CD8-positive, alpha-beta T cell (primary cell): ENCODE measurements at places on chromosomes 16 and 17.
A peak's percentile ranks its signal among the peaks of the same experiment; 100 is the strongest.

- DNase-seq, result peak; percentile 41
These were observed 6.6 kb upstream of the TMEM204 start for GRCh38 chr16:1526608-1527555.

GRCh38 chr17:76238847-76239537, 1.3 kb downstream of the RNF157 start:
- no peak for DNase-seq

- no peak for DNase-seq
These were observed 37.4 kb downstream of the STH start for GRCh38 chr17:46036491-46036890.

DNA sequence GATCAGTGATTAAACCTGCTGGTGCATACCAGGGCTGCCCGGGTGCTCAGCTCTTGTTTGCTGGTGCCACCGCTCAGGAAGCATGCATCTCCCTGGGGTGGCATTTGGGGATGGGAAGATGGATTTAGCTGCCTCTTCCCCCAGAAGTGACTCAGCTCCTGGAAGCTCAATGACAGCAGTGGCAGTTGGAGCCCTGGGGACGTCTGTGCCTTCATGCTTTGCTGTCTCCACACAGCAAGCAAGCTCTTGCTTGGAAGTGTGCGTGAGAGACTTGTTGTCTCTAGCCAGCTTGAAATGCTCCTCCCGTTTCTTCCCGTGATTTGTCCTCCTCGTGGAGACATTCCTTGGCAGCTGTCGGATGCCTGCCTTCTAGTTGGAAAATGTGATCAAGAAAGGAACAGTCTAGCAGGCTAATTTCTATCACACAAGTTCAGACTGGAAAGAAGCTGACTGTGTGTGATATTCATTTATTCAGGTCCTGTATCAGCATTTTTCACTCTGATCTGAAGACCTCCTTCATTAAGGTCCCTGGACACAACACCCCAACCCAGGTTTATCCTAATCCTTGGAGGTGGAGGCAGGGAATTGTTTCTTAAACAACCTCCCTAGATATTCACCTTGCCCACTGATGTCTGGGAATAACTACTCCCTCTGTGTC, 73.0 kb downstream of the BMERB1 start:
- DNase-seq, result no peak

GRCh38 chr17:57595947-57596695, 149.0 kb downstream of the CCDC182 start:
- DNase-seq, result no peak

GRCh38 chr17:70613681-70614080, 444.3 kb downstream of the KCNJ2 start:
- no peak for DNase-seq

- no peak for DNase-seq
These were observed 76.2 kb downstream of the NT5M start for GRCh38 chr17:17379197-17379991.

GRCh38 chr16:86630471-86630870, 52.1 kb downstream of the FOXL1 start:
- no peak for DNase-seq

DNA sequence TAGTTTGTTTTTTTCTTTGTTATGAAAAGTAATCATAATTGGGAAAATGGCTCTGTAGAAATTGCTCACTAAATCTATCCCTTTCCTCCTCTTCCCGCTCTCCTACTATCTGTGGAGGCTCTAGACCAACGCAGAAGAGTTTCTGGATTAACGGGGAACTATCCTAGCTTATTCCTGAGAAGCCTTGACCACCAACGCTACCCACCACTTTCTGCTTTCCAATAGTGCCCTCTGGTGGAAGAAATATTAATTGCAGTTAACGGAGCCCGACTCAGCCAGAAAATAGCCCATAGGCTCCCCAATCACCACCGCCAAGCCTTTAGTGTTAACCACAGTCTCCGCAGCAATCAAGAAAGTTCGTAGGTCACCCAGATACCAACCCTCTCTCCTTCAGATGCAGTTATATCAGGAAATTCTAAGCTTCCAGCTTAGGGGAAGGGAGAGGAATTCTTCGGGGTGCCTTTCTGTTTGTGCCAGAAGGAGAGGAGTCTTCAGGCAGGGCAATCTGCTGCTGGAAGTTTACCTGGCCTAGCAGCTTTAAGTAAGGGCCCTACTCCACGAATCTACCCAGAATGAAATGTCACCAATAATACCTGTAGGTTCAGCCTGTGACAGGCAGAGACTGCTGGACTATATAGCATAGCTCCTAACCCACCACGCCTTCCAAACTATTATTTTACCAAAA, 23.0 kb upstream of the NSRP1 start:
- peak; percentile 64 for DNase-seq

- no peak for DNase-seq
These were observed 1.8 kb upstream of the ENPP7 start for GRCh38 chr17:79728908-79729471.

GRCh38 chr17:33260638-33261037, 32.5 kb downstream of the ASIC2 start:
- no peak for DNase-seq

- peak; percentile 87 for DNase-seq
These were observed at the start of gene HID1 for GRCh38 chr17:74972107-74972972. TSS of gene HID1 (minus strand) at chr17:74972759. CDS start at chr17:74972656, 103 bp downstream.

GRCh38 chr17:17408236-17408794, 68.5 kb upstream of the MED9 start:
- no peak for DNase-seq
